ENCODE measurements at places on chromosomes 16 and 17.

- DNase-seq = no peak
These were observed 499.0 kb downstream of the MAF start for GRCh38 chr16:79101491-79101890.

GRCh38 chr17:57038486-57038885 is 46.6 kb upstream of the AKAP1 start:
- no peak for DNase-seq

GRCh38 chr16:17152311-17152710 is 318.4 kb downstream of the XYLT1 start:
- DNase-seq = no peak

- DNase-seq = peak; percentile 84
These were observed at the start of gene TEFM for GRCh38 chr17:30906101-30906911. TSS of gene TEFM (minus strand) at chr17:30906238. CDS start at chr17:30906198, 40 bp downstream.

DNA sequence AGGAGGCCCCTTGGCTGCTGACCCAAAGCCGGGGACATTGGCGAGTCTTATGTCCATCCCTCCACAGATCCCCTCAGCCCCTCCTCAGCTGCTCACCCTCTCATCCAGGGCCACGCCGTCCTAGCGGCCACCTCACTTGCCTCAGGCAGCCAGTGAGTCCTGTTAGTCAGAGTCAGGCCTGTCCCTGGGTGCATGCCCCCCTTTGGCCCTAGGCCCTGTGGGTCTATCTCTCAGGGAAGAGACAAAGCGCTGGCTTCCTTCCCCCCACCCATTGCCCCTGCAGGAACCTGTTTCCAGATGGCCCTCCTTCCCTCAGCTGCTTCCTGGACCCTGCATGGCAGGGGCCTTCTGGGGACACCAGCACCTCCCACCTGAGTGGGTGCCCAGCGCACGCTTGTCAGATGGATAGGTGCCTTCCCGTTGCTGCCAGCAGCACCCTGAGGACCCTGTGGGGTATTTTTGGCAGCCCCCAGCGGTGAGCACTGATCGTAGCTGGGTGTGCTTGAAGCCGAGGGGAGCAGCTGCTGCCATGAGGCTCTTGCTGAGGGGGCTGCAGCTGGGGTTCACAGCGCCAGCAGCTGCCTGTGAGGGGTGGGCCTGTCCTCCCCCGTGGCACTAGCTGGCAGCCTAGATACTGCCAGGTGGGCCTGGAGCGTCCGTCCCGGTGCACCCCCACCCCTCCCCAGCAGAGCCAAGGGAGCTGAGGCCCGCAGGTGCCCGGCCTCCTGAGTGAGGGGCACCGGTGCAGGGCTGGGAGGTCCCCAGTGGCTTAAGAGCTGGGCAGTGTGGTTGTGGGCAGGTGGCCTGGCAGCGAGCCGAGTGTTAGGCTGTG is 8.4 kb downstream of the DBNDD1 start:
- DNase-seq = peak; percentile 66

DNA sequence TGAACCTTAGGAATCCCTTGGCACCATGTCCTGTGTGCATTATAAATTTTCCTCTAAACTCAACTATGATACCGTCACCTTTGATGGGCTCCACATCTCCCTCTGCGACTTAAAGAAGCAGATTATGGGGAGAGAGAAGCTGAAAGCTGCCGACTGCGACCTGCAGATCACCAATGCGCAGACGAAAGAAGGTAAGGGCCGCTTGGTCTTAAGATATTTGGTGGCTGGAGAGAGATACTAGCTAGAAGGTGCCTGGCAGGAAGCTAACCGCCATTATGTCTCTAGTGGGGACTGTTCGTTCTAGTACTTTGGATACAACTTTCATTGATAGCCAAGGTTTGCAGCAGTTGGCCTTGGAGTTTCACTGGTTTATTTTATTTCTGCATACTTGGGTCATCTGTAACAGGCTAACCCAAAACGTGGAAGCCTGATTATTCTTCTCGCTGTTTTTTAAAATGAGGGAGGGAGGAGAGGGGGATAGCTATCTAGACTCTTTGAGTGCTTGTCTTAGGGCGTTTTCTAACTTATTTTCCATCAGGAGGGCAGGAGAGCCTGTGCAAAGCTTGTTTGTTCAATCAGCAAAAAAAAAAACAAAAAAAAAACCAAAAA is 1.3 kb downstream of the RBBP6 start:
- DNase-seq = no peak

Data from BE2C (cell line).